Left colon (tissue), 2 donors: ENCODE measurements at places on chromosomes 6 and 20.

GRCh38 chr20:373171-373890 lies 7.2 kb upstream of the TRIB3 start:
- DNase-seq = no peak

DNA sequence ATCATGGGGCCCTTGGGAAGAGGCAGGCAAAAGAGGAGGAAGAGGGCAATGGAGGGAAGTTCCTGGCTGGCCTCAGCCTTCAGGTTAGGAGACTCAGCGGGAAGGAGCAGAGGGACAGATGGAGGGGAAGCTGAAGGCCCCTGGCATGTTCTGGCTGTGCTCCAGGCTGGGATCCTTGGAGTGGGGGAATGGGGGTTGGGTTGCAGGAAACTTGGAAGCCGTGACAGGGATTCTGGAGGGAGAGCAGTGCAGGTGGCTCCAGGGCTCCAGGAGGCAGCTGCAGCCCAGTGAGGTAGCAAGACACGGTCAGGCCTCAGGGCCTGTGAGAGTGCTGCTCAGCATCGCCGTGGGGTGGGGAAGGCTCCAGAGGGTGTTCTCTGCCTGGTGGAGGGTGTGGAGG lies 64.6 kb upstream of the SCP2D1 start:
- DNase-seq = no peak

GRCh38 chr6:147567141-147567805 lies 58.8 kb downstream of the SAMD5 start:
- no peak for DNase-seq

DNA sequence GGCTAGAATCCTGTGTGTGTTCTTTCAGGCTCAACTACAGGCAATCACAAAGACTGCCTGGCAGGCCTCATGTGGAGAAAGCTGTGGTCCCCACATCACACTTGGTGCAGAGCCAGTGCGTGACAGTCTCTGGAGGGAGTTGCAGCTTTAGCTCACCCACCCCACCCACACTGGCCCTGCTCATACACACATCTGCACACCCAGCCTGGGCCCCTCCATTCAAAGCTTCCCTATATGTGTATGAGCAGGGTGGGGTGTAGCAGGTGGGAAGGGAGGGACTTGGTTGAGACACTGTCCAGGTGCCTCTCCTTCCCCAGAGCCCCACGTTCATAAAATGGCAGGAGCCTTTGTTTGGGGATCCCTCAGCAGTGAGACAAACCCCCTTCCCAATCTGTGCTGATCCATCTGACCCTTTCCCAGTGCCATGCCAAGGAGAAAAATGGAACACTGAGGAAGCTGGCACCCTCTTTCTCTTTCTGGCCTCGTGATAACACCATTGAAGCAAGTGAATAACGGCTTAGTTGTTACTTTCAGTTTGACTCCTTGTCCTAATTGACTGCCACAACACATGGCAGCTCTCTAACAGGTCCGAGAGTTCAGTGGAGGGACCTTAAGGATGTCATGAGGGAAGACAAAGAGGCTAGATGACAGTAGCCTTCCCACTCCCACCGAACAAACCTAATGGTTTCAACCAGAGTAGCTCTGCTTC lies 53.8 kb upstream of the NRSN1 start:
- no peak for DNase-seq

DNA sequence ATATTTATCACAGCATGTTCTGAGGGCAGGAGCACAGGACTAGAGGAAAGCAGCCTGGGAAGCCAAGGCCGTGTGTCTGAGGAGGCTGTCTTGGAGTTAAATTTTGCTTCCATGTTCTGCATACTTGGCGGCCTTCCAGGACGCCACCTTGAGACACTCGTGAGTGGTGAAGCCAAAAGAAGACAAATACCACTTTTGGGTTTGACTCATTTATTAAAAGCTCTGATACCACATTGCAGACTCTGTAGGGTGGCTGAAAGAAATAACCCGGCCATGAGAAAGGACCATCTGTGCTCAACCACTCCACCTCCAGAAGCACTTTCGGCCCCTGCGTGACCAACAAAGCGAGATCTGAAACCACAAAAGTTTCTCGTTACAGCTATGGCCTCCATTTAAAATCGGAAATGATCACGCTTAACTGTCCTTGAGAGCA lies 120.0 kb downstream of the TMEM242 start:
- no peak for DNase-seq

DNA sequence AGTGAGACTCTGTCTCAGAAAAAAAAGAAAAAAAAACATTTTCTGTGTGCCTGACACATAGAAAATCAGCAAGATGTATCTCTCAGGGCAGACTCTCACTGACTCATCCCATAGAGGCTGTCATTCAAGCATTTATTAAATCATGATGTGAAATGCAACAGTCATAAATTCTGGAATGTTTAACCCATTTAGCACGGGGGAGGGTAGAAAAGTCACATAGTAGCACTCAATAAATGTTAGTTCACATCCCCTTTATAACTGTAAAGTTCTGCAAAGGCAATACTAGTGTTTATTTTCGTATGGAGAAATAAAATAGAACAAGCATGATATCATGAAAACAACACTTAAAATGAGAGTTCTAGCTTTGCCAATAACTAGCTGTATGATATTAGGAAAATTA lies 15.5 kb upstream of the CARMIL1 start:
- DNase-seq = no peak

- no peak for DNase-seq
Measured at GRCh38 chr6:134217105-134217797, 100.7 kb downstream of the SGK1 start.

GRCh38 chr6:53803081-53803860 lies 8.5 kb downstream of the LRRC1 start:
- DNase-seq = no peak

DNA sequence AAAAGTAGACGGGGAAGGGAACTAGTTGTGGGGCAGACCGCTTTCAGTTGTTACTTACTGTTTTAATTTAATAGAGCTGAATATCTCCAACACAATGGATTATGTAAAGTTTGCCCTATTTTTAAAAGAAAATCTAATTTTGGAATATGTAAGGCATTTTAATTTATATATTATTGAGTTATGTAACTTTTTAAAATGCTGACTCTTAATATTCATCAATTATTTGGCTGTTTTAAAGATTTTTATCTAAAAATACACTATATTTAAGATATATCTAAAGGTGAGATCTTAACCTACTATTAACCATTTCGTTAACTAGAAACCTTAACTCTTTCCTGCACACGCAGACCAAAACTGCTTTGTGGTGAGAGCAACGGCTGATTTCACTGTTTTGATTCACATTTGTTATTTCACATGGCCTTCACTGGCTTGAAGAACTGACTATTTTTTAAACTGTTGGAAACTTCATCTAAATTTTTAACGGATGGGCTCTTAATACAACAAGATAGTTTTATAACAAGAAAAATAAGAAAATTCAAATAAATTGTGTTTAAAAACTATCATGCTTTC lies 87.9 kb downstream of the HUS1B start:
- no peak for DNase-seq

DNA sequence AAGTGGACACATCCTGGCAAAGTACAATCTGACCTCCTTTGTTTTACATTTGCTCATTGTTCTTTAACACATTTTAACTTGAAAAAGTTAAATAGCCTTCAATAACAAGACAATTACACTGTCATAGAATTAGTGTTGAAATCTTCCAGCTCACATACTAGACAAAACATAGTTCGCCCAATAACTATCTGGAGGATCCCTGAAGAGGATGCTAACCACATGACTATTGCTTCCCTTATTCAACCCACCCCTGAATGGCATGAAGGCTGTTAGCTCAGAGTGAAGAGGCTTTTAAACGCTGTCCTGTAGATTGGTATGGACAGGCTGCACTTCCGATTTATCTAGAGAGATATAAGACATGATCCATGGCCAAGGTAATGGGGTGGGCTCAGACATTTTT lies 15.0 kb upstream of the DSE start:
- DNase-seq = no peak

DNA sequence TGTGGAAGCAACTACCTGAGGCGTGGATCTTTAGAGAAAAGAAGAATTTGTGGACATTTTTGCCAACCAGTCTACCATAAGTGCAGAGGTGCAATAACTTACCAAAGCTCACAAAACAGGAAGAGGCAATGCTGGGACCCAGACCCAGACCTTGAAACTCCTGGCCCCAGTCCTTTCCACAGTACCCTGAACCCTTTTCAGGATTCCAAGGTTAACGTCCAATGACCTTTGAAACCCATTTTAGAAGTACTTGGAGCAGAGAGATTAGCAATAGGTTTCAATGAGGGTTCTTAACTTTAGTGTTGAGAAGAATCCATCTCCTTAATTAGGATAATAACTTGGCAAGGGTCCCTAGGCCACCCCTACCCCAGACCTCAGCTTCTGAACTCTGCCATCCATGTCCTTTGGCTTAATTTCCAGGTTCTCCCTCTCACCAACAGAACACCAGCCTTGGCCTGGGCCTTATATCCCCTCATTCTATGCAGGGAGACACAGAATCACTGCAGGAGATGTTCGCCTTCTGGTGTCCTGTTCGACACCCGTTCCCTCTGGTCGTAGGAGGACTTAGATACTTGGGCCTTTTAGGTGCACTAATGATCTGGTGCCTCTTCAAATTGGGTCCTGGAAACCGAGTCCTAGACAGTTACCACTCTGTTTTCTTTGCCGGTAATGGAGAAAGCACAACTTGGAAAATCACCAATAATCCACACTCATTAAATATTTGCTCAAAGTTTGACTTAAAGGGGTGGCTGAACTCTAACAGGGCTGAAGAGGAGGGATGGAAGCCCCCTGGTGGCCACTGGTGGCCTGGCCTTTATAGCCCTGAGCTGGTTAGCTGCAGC lies 40.6 kb downstream of the ISM1 start:
- no peak for DNase-seq

DNA sequence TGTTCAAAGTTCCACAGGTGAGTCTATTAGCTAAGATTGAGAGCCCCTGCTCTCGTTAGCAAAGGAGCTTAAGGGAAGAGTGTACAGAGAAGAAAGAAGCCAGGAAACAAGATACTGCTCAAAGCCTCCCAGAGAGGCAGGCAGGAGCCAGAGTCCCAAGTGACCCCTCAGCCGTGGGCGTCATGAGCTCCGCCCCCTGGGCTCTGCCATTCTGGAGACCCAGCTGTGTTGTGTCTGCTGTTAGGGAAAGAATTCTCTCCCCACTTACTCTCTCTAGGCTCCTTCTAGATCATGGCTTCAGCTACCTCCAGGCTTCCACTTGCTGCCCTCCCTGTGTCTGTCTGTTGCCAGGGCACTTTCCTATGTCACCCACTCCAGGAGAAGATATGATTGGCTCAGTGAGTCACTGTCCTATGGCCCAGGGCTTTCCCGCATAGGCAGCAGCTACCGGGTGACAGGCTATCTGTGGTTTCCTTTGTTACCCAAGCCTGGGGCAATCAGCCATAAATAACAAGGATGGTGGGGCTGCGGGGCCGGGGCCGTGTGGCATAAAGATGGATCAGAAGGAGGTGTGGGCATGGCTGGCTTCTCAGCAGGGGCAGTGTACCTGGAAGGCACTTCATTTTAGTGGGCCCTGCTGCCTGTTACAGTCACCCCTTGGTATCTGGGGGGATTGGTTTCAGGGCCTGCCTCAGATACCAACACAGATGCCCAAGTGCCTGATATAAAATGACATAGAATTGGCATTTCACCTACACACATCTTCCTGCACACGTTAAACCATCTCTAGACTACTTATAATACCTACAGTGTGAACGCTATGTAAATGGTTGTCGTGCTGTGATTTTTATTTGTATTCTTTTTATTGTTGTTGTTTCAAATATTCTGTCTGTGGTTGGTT lies 118.9 kb downstream of the ARMC2 start:
- DNase-seq = no peak

DNA sequence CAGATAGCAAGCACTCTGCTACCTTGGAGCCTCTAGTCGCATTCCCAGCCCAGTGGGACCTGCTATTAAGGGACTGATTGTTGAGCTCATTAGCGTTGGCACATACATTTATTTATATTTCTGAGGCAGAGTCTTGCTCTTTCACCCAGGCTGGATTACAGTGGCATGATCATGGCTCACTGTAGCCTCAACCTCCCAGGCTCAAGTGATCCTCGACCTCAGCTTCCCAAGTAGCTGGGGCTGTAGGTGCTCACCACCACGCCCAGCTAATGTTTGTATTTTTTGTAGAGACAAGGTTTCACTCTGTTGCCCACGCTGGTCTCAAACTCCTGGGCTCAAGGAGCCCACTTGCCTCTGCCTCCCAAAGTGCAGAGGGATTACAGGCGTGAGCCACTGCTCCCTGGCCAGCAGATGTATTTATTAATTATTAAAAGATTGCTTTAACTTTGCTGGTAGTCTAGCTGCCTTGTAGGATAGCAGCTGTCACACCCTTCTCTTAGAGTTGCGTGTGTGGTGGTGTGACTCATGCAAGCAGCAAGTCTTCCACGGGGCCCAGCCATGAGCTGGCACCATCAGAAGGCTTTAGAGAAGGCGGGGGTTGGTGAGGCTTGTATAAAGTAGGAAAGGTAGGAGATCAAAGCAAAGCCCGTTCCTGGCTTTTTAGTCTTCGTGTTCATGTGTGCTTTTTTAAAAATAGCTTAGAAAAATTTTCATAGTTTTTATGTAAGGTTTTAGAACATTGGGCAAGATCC lies 16.5 kb downstream of the ACTR5 start:
- DNase-seq = no peak

- no peak for DNase-seq
Measured at GRCh38 chr6:37971266-37971665, 151.7 kb downstream of the ZFAND3 start.

- DNase-seq = no peak
Measured at GRCh38 chr6:1187293-1188131, 124.4 kb upstream of the FOXQ1 start.

- DNase-seq = no peak
Measured at GRCh38 chr20:47198254-47198671, 158.2 kb downstream of the ZMYND8 start.

- no peak for DNase-seq
Measured at GRCh38 chr20:881051-881782, 34.9 kb downstream of the ANGPT4 start.

DNA sequence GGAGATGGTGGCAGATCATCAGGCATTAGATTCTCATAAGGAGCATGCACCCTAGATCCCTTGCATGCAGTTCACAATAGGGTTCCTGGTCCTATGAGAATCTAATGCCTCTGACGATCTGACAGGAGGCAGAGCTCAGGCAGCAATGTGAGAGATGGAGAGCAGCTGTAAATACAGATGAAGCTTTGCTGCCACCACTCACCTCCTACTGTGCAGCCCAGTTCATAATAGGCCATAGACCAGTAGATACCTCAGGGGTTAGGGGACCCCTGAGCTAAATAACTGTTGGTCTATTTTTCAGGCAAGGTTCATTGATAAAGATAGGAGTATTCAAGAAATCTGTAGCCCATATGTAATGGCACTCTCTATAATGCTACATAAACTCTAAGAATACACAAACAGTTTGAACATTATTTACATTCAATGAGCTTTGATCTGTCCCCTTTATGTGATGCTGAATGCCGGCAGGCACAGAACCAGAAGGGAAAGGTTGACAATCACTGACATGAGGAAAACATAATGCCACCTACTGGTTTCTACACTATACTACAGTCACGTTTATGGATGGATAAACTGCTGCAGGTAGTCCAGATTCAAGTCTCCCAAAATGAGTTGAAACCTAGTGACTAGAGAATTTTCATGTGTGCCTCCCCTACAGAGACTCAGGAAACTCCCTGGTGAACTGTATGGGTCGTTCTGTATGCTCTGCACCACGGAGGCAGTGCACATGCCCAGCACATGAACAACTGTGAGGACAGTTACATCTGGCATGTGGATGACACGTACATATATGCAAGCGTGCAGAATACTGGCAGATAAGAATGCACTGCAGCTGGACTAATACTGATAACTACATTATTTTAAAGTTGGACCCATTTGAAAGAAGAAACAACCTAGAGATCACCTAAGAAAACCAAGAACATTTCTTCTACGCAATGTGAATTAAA lies 72.0 kb downstream of the DST start:
- DNase-seq = no peak

- DNase-seq = no peak
Measured at GRCh38 chr6:69878795-69879194, 12.4 kb downstream of the COL19A1 start.
